ENCODE measurements at places on chromosomes 3 and 15.

GRCh38 chr3:157794771-157795170 is 291.6 kb upstream of the VEPH1 start:
- no peak for DNase-seq

DNA sequence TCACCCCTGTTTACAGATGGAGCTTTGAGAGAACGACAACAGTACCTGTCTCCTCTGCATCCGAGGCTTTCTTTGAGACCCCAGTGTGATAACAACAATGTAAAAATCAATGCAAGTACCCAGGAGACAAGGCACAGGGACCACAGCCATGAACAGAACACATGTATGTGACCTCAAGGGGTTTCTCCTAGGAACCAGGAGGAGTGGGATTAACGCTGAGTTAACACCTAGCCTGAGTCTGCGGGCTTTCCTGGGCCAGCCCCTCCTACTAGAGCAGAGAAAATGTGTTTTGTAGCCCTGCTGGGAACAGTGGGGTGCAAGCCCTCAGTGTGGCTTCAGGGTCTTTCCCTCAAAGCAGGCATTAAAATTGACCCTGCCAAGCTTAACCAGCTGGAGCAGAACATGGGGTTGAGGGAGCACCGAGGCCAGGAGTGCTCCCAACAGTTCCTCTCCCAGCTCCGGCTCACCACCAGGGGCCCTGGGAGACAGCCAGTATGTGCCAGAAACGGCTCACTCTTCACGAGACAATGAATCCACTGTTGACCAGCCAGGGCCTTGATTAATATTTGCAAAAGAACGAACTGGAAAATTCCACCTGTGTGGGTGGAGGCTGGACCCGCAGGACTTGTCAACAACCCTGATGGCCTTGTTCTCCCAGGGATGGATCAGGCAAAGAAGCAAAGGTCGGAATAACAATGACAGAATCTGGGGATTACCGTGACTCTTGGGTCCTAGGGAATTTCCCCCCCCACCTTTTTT is 3.6 kb downstream of the CHDH start:
- peak; percentile 78 for DNase-seq

GRCh38 chr3:16728770-16729745 is 123.8 kb upstream of the DAZL start:
- no peak for DNase-seq

GRCh38 chr3:67875338-67875737 is 220.9 kb upstream of the SUCLG2 start:
- DNase-seq: no peak

- no peak for DNase-seq
These were observed 2.2 kb downstream of the MAN2C1 start for GRCh38 chr15:75366163-75366562.

DNA sequence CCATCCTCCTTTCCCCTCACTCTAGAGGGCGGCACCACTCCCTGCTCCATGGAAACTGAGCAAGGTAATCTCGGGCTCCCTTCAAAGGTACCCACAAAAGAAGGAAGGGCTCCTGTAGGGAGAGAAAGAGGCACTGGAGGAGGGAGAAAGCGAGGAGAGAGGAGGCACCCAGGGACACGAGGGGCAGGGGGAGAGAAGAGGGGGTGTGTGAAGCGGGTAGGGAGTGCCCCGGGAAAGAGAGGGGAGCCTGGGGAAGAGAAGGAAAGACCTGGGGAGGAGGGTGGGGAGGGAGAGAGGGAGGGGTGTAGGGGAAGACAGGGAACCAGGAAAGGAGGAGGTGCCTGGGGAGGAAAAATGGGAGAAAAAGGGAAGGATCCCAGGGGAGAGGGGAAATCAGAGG is 523 bp downstream of the VILL start:
- DNase-seq: no peak

DNA sequence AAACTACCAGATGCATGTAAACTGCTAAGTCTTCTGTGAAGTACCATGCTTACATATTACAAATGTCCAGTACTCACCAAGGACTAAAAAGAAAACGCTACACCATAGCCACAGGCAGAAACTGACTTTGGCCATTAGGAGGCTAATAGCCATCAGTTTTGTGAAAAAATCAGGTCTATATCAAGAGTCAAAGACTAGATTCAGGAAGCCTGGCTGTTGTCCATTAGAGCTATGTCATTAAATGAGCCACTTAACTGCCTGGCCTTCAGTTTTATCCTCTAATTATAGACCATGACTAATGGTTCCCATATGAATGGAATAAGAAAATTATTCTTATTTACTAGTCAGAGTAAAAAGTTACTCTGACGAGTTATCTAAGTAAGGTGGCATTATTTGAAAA is 144.1 kb downstream of the VPS13C start:
- DNase-seq: no peak

Measured in head of caudate nucleus (tissue), 42 donors.